ENCODE measurements at places on chromosomes 3 and 15.

DNA sequence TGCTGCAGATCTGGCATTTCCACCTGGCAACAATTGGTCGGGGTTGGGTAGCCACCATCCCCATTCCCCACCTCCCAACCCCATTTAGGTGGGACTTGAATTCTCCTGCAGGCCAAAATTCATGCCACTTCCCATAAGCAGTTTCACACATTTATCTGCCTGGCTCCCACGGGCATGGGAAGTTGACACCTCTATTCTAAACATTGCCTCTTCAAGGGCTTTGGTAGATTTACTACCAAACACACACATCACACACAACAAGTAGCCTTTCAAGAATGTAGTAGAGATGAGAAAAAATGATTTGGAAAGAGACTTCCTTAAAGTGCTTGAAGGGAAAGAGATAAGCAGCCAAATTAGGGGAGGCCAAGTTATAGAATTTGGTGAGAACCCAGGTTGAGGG, 30.9 kb downstream of the ZBTB38 start:
- DNase-seq = no peak

GRCh38 chr3:16707260-16707659, 102.0 kb upstream of the DAZL start:
- no peak for DNase-seq

DNA sequence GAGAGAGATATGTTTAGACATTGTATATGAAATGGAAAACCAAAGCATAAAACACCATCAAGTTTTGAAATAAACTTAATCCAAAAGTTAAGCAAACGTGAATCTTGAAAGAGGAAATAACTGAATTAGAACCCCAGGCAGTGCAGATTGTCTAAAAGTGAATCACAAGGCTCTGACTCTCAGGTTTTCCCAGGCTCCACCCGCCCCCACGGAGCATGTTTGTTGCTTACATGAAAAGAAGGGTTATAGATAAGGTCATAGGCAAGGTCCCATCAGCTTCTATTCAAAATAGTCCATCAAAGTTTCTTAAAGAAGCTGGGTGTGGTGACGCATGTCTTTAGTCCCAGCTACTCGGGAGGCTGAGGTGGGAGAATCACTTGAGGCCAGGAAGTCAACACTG, 29.0 kb upstream of the SLMAP start:
- no peak for DNase-seq

DNA sequence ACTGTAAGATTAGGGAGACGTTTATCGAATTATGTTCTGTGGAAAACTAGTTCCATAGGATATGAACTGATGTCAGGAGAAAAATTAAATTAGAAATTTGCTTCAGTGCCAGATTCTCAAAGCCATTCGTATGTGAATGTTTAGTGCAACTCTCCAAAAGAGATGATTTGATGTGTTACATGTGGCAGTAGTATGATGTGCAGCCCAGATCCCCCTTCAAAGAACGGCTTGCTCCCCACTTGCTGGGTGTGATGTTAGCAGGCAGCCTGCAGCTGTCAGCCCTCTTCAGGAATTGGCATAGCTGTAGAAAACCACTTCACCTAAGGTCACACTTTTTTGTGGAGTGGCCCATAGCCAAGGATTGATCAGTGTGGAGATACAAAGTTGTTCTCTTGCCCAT, 127.0 kb upstream of the CCDC54 start:
- no peak for DNase-seq

GRCh38 chr15:52566889-52567288, 1.9 kb downstream of the ARPP19 start:
- no peak for DNase-seq

GRCh38 chr15:89462198-89462912, 34.0 kb downstream of the RHCG start:
- no peak for DNase-seq

DNA sequence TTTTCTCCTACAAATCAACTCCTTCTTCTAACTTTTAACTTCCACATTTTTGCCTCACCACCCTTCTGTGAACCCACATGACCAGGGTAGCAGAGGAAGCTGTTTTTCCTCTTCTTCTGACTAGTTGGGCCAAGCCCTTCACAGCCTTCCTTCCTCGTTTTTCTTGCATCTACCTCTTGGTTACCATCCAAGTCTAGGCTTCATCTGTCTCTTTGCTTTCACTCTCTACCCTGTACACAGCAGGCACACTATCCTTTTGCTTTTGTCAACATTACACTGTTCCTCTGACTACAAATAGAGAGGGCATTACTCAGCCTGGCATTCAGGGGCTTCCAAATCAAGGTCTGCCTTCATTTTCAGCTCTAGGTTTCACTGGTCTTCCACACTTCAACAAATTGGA, 22.0 kb downstream of the SLC9A9 start:
- no peak for DNase-seq

DNA sequence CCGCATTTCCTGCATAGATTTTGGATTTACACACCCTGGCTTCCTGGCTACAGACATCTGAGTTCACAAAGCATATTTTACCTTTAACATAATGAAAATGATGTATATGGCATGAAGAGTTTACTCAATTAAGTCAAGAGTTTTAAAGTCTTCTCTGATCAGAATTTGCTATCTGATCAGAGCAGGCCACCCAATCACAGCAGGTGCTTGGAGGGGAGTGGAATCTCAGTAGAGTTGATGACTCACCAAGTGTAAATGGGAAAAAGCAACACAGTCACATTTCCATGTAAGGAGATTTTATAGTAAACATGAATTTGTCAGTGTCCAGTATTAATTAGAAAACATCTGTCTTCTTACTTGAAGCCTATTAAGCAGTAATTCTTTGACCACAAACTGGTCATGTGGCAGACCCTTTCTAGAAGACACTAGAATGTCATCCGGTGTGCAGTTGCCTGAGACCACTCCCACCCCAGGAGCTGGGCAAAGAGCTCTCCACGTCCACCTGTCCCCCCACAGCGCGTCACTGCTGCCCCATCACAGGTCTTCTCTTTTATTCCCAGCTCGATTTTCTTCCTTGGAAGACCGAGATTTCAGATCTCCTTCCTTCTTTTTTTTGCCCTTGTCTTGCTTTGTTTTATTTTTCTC, 10.8 kb downstream of the MESD start:
- DNase-seq = no peak

DNA sequence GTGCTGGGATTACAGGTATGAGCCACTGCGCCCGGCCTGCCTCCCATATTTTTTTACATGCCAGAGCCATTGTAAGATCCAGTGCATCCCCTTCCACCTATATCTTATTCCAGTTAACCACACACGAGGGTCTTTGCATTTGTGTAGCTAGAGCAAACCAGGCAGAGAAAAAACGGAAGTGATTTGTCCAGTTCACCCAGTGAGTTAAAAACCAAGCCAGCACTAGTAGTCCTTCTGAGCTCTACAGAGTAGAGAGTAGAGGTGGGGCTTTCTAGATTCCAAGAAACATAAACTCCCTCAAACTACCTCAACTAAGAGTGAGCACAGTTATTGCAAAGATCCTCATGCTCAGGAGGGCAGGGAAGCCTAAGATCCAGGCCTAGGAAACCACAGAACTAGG, 34.7 kb downstream of the TMEM158 start:
- no peak for DNase-seq

- DNase-seq = no peak
Observed at GRCh38 chr15:47711655-47712054, 5.7 kb upstream of the SEMA6D start.

DNA sequence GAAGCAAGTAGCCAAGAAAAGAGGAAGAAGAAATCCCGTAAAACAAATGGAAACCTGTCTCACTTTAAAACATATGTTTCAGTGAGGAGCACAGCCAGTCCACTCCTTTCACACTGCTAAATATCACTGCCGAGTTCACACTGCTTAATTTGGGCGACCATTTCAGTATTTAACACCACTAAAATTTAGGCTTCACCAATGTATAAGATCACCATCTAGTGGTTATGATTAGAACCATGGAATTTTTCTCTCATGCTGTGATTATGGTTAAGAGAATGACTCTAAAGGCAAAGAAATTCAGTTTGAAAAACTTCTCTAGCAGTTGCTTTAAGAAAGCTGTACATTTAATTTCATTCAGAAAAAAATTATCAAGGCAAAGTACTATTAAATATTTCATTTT, 16.6 kb downstream of the SLC4A7 start:
- DNase-seq = no peak

GRCh38 chr3:129278966-129279906, 566 bp downstream of the HMCES start:
- DNase-seq = peak; percentile 35

GRCh38 chr3:102059145-102059943, 210.0 kb downstream of the NFKBIZ start:
- no peak for DNase-seq

GRCh38 chr3:50325497-50326181, 2.4 kb downstream of the TUSC2 start:
- DNase-seq = no peak

GRCh38 chr15:31867536-31868442, 162.5 kb upstream of the CHRNA7 start:
- no peak for DNase-seq

DNA sequence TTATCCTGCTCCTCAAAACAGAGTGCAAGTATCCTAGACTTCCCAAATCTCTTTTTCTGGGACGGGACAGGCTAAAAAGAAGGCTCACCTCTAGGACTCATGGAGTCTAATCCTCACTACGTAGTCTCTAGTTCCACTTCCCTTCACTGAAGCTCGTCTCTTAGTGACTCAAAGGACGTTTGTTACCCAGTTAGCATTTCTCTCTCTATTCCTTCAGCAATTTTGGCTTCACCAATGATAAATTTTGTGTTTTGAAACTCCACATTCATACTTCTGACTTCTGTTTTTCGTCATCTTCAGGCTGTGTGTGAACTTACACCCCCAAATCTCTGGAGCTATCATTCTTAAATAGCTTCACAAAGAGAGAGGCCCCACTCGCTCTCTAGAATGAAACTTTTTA, 627.1 kb downstream of the NAALADL2 start:
- DNase-seq = no peak

DNA sequence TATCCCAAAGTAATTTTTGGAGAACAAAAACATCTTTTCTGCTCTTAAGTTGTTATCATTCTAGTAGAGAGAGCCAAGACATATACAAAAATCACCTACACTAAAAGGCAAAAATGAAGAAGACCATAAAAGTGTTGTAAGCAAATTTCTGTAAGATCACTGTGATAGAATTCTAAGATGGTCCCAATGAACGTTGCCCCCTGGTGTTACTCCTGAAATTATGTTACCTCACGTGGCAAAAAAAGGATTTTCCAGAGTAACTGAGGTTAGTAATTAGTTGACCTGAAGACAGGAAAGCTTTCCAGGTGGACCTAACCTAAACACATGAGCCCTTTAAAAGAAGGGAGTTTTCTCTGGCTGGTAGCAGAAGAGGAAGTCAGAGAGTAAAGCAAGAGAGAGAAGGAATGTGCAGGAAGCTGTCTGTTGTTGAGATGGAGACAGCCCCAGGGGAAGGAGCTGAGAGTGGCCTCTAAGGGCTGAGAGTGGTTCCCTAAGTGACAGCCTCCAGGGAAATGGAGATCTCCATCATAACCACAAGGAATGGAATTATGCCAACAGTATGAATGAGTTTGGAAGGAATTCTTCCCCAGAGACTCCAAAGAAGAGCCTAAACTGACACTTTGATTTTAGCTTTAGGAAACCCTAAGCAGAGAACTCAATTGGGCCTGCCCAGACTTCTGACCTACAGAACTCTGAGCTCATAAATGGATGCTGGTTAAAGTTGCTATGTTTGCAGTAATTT, 205.9 kb downstream of the CD47 start:
- no peak for DNase-seq

DNA sequence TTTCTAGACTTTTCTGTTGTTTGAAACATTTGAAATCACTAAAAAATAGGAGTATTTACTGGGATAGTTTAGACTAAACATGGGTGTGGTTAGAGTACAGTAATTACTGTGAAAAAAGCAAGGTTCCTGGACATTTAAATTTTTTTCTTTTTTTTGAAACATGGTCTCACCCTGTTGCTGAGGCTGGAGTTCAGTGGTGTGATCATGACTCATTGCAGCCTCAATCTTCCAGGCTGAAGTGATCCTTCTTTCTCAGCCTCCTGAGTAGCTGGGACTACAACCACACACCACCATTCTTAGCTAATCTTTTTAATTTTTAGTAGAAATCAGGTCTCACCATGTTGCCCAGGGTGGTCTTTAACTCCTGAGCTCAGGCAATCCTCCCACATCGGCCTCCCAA, 20.4 kb upstream of the CELF6 start:
- DNase-seq = no peak

DNA sequence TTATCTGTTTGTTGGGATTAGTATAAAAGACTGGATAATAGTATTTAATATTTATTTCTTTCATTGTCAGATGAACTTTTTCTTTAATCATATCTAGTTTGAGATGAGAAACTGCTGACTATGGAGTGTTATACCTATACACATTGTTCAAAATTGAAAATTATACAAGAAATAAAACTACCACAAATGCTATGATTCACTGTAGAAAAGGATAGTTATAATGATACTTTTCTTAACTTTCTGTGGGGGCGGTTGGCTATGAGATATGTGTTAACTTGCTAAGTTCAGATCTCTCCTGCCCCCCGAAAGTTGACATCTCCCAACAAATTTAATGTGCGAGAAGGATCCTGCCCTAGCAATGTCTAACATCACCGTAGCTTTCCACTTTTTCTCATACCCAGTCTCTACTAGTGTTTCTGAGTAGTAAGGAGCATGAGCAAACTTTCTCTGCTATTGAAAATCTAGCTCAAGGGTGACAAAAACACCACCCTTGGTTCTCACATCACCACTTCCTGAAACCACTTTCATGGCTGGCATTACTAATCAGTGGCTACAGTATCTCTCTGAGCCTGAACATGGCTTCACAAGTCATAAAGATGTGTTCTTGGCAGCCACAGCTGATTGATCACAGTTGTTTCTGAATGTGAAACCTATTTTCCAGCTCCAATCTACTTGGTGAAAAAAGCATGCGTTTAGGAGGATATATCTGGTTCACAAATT, 15.8 kb upstream of the SAMMSON start:
- no peak for DNase-seq

GRCh38 chr3:13145131-13145825, 72.0 kb upstream of the IQSEC1 start:
- DNase-seq = no peak

- no peak for DNase-seq
Observed at GRCh38 chr15:62953021-62953420, 89.5 kb upstream of the TPM1 start.

- DNase-seq = no peak
Observed at GRCh38 chr15:29550834-29551465, 271.3 kb downstream of the TJP1 start.

DNA sequence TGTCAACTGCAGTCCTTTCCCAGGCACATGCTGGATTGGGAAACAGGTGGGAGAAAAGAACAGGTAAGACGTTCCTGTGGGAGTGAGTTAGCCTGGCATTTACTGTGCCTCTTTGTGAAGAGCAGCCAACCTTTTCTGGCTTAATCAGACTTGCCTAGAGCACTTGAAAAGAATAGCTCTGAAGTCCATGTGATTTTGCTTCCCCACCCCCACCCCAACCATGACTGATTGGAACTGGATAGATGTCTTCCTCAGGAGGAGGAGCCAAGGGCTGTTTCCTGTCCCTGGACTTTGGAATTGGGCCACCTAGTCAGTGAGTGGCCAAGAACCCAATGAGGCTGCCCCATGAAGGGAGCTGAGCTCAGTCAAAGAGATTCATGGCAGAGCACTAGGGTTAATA, 4.7 kb upstream of the TMEM41A start:
- DNase-seq = no peak

Measured in NCI-H1105 (cell line).